ENCODE measurements at places on chromosomes 6 and 20.

DNA sequence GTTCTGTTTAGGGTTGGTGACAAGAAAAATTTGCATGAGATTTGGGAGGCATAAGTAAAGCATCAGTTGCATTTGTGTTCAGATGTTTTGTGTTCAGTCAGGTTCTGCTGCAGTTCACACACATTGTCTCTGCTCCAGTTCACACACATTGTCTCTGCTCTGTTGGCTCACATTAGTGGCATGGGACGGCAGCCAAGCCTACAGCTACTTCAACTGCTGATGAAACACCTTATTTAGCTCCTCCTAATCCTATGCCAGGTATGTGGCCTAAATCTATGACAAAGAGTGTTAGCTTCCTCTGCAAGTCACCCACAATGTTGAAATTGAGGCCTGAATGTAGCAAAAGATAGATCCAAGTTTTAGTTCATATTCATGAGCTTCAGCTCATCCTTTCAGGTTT, 278.1 kb upstream of the SYNCRIP start:
- no peak for DNase-seq

DNA sequence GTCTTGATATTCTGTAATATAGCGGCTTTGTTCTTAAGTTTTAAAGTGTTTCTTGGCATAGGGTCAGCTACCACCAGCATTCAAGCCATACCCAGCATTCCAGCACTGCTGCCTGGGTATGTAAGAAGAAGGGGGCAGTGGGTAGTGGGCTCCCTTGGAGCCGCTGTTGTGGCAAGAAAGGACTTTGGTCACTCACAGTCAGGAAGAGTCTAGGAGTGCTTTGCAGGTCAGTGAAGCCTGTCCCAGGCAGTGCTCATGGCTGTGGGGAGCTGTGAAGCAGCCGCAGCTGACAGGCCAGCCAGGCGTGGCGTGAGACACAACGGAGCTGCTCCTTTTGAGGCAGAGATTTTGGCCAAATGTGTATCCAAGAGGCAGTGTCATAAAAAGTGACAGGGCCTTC, 512.0 kb downstream of the CDKAL1 start:
- no peak for DNase-seq

- no peak for DNase-seq
Observed at GRCh38 chr20:48146877-48147276, 361.6 kb upstream of the SULF2 start.

DNA sequence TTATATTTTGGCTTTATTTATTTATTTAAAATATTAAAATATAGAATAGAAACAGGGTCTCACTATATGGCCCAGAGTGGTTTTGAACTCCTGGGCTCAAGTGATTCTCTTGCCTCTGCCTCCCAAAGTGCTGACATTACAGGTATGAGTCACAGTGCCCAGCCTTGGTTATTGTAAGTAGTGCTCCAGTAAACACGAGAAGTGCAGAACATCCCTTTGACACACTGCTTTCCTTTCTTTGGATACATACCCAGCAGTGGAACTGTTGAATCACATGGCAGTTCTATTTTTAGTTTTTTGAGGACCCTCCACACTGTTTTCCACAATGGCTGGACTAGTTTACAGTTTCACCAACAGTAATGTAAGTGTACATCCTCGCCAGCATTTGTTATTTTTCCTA, 203.9 kb downstream of the PHF3 start:
- DNase-seq = no peak

GRCh38 chr6:82571455-82571854, 207.8 kb downstream of the TPBG start:
- DNase-seq = no peak

GRCh38 chr20:48751871-48752270, 75.9 kb downstream of the PREX1 start:
- no peak for DNase-seq

GRCh38 chr6:156886409-156886808, 109.2 kb downstream of the ARID1B start:
- no peak for DNase-seq

DNA sequence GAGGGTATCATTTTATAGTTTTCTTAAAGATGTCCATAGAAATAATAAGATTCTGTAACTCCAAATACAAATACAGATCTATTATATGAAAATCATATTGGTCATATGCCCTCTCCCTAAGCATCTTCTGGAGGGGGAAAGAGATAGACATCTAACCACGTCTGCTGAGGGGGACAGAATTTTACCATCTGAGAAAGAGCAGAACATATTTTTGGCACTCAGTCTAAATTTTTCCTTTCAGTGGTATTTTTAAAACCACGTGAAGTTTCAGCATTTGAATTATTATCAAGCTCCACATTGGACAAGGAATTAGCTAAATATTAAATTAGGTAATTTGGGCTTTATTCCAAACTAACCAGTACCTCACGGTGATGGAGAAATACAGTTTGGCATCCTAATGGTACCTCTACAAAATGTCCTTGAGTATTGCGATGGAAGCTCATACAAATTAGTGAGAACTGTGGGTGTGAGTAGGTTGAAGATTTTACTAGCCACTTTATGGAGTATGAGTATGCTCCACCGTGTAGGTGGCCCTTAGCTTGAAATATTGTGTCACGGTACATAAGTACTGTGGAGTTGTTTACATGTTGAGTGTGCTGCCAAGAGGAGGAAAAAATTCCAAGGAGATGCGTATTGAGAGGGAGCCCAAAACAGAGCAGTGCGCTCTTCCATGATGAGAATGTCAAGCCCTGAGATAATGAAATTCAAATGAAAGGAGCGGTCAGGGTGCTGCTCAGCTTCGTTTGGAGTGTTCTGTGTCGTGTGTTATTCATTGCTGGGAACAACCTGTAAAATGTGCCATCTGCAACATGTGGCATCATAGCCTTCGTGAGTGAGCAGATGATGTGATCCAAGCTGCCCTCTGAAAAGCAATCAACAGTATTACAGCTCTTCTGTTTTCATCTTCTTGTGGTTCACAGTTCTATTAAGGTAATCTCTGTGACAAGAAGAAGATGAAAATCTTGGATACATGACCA, 48.4 kb upstream of the PHACTR2 start:
- no peak for DNase-seq

DNA sequence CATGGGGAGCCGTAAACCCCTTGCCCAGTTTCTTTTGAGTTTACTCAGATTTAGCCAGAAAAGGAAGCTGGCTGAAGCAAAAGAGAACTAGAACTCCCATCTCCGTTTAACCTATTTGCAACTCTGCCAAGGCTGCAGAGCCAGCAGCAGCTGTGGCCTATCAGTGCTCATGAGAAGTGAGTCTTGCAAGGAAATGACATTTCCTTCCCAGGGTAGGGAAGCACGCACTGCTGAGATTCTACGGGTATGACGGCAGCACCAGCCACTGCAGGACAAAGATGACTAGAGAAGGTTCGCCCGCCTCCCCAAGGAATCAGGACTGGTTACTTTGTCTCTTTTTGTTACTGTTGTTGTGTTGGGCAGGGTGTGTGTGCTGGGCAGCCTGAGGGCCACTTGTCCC, 47.6 kb downstream of the PPP1R3G start:
- peak; percentile 50 for DNase-seq

- DNase-seq = no peak
Observed at GRCh38 chr6:8181160-8181881, 79.0 kb upstream of the EEF1E1 start.

GRCh38 chr6:149960488-149960887, 3.3 kb upstream of the ULBP1 start:
- DNase-seq = no peak

- no peak for DNase-seq
Observed at GRCh38 chr20:48930878-48931277, 9.4 kb downstream of the ARFGEF2 start.

GRCh38 chr6:163435023-163435422, 20.5 kb downstream of the QKI start:
- no peak for DNase-seq

DNA sequence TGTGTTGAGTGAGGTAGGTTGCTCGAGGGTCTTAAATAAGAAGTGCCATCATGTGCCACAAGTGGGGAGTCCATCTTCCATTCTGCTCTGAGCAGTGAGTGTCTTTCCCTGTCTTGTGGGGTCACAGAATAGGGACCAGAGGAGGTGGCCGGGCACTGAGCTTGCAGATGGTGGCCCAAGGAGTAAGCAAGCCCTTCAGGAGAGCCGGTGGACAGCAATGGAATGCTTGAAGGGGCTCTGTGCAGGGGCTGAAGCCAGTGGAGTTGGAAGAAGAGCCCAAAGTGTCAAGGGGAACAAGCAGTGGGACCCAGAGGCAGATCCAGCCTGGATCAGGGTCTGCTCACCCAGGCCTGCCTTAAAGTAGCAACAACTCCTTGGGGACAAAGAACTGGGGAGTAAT, 213.5 kb upstream of the SNX9 start:
- no peak for DNase-seq
